ENCODE measurements at places on chromosomes 3 and 15.

DNA sequence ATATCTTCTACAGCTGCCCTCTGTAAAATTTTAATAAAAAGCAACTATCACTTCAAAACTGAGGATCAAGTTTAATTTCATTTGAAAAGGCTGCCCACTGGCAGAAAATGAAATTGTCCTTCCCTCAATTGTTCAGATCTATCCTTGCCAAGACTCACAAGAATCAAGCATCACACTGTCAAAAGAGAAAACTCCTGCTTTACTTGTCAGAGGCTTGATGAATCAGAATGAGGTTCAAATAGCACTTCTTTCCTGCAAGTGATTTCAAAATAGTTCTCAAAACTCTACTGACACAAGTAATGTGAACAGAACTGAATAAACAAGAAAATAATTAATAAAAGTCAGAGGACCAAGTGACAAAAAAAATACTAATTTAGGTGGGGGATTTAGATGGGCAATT, 70.6 kb downstream of the GOLIM4 start:
- DNase-seq: no peak

DNA sequence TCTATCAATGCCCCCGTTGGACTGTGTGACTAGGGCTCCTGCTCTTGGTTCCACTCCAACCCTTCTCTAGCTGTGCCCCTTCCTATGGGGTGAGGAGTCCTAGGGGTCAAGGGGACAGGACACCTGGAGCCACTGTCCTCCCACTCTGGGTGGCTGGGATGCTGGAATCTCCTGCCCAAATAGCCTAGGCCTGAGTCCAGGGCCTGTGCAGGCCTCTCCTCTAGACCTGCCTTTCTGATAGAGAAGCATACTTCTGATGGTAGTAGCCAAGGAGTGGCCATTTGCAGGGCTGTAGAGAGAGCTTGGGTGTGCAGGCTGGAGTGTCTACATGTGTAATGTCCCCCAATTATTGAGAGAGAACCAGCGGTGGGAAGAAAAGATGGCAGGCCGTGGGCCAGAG, 54.2 kb downstream of the ITGA11 start:
- DNase-seq: no peak

GRCh38 chr15:37115538-37115937, 15.2 kb upstream of the MEIS2 start:
- no peak for DNase-seq

DNA sequence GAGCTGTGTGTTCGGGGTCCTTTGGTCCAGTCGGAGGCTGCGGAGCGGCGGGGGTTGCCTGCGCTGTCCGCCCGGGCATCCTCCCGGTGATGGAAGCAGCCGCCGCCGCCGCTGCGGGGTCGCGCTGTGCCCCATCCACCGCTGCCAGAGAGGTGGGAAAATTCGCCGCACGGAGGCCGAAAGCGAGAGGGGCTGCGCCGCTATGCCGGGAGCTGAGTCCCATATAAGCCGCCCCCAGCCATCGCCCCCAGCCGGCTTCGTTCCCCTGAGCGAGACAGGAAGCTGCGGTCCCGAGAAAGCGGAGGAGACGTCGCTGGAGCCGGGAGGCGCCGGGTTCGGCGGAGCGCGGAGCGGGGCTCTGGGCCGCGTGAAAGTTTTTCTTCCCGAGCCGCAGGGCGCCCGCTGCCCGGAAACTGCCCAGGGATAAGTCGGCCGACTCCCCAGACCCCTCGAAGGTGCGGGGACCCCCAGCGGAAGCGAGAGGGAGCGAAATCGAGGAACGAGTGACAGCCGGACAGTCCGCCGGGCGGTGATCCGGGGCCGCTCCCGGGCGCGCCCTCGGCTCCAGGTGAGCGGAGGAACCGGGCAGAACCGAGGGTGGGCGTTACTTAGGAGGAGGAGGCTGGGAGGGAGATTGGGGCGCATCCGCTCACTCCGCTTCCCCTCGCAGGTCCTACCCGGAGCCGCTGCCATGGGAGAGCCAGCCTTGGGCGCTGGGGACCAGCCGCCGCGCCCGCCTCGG, 574 bp downstream of the CHST2 start:
- DNase-seq: peak; percentile 38

Data from GM12892 (cell line).